ENCODE measurements at places on chromosomes 13 and 19. TPM values are rescaled to one million over a fixed set of nuclear protein-coding genes. Genes with fewer than 3 reads are reported as not detected.
A peak's percentile ranks its signal among the peaks of the same experiment; 100 is the strongest.

- no peak for DNase-seq
- peaks cover 13% of the 10 kb centered on the region for H3K36me3 ChIP-seq
These were observed 338 bp downstream of the SLC35E1 start for GRCh38 chr19:16571822-16572331.

- no peaks in the 10 kb centered on the region for H3K36me3 ChIP-seq
- no peaks in the 10 kb centered on the region for H3K4me1 ChIP-seq
- no peak for DNase-seq
- no peak overlapping the region for H3K27ac ChIP-seq
- H3K27me3 ChIP-seq = no peaks in the 10 kb centered on the region
These were observed 91.7 kb downstream of the GADD45B start for GRCh38 chr19:2567580-2567979.

- H3K36me3 ChIP-seq = peaks cover 43% of the 10 kb centered on the region
- H3K4me3 ChIP-seq = no peak overlapping the region
- H3K4me1 ChIP-seq = no peaks in the 10 kb centered on the region
- DNase-seq = no peak
- no peak overlapping the region for H3K27ac ChIP-seq
- peaks cover 15% of the 10 kb centered on the region for H3K27me3 ChIP-seq
These were observed 2.2 kb upstream of the SCN1B start for GRCh38 chr19:35027851-35028599.

- peaks cover 2% of the 10 kb centered on the region for H3K27me3 ChIP-seq
- DNase-seq = no peak
- no peaks in the 10 kb centered on the region for H3K4me1 ChIP-seq
- H3K36me3 ChIP-seq = no peaks in the 10 kb centered on the region
These were observed 47.9 kb upstream of the ZNRF4 start for GRCh38 chr19:5407356-5407755.

The EXOC3L2 gene
- total RNA-seq = 1.7 TPM

DNA sequence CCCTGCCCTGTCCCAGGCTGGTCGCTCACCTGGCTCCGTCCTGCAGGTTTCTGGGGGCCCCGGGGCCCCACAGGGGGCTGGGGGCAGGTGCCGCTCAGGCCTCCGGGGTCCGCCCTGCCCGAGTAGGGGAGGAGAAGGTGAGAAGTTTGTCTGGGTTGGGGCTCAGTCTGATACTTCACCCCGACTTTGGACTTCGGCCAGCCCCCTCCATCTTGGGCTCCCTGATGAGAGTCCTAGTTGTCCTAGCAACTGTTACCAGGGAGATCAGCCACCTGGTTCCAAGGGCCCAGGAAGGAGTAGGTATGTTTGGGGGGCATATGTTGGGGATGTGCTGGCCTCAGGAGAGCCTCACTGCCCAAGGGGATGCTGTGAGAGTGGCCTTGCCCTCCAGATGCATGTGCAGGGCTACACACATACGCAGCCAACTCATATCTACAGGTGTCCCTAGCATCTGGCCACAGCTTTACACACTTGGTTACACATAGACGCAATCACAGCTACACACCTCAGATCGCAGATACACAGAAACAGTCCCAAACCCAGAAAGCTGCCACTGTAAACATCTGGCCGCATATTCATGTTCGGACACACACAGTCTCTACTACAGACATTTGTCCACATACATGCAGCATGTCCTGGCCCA, 3.4 kb downstream of the NUMBL start:
- H3K27me3 ChIP-seq = no peaks in the 10 kb centered on the region
- no peak overlapping the region for H3K27ac ChIP-seq
- no peak for DNase-seq
- no peaks in the 10 kb centered on the region for H3K4me1 ChIP-seq
- H3K4me3 ChIP-seq = no peak overlapping the region

The ADAMTSL5 gene
- 0.97 TPM for total RNA-seq

GRCh38 chr13:37369616-37370015, 229.0 kb downstream of the POSTN start:
- no peaks in the 10 kb centered on the region for H3K36me3 ChIP-seq
- H3K27me3 ChIP-seq = no peaks in the 10 kb centered on the region
- H3K27ac ChIP-seq = no peak overlapping the region
- DNase-seq = no peak
- no peaks in the 10 kb centered on the region for H3K4me1 ChIP-seq

GRCh38 chr13:48901781-48902180, 73.9 kb upstream of the FNDC3A start:
- no peak overlapping the region for H3K27ac ChIP-seq
- no peaks in the 10 kb centered on the region for H3K4me1 ChIP-seq
- no peak overlapping the region for H3K4me3 ChIP-seq
- no peaks in the 10 kb centered on the region for H3K27me3 ChIP-seq

GRCh38 chr19:3459089-3459881, 21.0 kb downstream of the SMIM24 start:
- H3K27ac ChIP-seq = peak overlapping the region; percentile 89
- H3K4me3 ChIP-seq = no peak overlapping the region
- H3K4me1 ChIP-seq = peaks cover 9% of the 10 kb centered on the region
- H3K27me3 ChIP-seq = no peaks in the 10 kb centered on the region

The NR1H2 gene
- total RNA-seq = 96.4 TPM

All from lung (tissue), 17 donors.